ENCODE measurements at places on chromosomes 7 and 10. TPM values are rescaled to one million over a fixed set of nuclear protein-coding genes. Genes with fewer than 3 reads are reported as not detected.

GRCh38 chr10:80144067-80144695 lies 11.7 kb downstream of the PLAC9 start:
- peak; percentile 25 for DNase-seq

DNA sequence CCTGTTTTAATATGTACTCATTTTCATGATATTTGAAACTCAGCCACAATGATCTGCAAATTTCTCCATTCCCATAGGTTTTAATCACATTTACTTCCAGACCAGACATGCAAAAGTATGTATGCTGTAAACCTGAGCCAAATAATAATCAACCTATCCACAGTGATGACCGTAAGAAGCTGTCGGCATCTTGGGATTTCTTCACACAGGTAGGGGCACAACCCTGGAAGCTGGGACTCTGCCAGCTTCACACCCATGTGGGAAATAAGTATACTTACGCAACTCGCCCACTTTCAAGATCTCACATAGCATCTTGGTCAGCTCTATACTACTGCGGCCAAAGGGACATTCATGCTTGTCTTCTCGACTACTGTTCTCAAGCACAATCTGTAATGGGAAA lies 352.3 kb downstream of the ELMO1 start:
- no peak for DNase-seq

- no peak for DNase-seq
These were observed 75.3 kb upstream of the GRB10 start for GRCh38 chr7:50857804-50858489.

DNA sequence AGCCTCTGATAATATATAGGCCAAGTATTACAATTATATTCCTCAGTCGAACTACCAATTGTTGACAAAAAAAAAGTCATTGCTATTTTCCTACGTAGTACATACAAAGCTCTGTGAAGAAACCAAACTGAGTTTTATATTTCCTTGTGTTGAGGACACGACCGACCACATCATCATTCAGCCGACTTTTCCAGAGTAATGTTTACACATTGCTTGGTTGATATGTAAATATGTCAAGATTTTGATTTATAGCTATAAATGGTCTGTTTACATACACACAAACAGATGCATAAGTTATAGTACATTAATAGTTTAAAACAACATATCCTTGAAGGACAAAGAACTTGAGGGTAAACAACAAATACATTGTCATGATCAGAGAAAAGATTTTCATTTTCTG lies 121.5 kb downstream of the CRPPA start:
- peak; percentile 2 for DNase-seq

The SPDYE6 gene
- 4.3 TPM for polyA plus RNA-seq

The MOGAT3 gene
- polyA plus RNA-seq = 72.1 TPM
